ENCODE measurements at places on chromosomes 7 and 10.

GRCh38 chr7:151690606-151691005 lies 170.9 kb upstream of the RHEB start:
- DNase-seq = no peak

DNA sequence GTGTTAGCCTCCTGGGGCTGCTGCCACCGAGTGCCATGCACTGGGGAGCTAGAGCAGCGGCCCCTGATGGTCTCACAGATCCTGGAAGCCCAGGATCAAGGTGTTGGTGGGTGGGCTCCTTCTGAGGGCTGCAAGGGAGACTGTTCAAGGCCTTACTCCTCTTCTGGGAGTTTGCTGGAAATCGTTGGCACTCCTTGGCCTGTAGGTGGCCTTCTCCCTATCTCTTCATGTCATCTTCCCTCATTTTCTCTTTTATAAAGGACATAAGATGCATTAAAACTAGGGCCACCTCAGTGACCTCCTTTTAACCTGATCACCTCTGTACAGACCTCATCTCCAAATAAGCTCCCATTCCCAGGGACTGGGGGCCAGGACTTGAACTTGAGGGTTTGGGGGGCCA lies 27.0 kb upstream of the ZNF862 start:
- DNase-seq = no peak

GRCh38 chr10:91528080-91528479 lies 104.8 kb downstream of the PPP1R3C start:
- no peak for DNase-seq

DNA sequence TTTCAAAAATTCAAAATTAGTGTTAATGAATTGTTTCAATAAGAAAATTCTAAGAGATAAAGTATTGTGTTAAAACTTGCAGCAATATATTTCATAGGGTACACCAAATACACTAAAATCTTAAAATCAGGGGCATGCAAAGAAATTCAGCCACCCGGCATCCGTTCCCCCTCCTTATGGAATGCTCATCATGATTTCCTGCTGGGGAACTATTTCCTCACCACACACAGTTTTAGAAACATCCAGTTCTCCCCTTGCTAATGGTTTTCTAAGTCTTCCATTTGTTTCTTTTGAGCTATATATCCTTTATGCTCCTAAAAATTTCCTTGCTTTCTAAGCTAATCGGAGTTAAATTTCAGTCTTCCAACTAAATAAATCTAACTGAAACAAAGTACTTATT lies 60.7 kb downstream of the CHCHD3 start:
- no peak for DNase-seq

DNA sequence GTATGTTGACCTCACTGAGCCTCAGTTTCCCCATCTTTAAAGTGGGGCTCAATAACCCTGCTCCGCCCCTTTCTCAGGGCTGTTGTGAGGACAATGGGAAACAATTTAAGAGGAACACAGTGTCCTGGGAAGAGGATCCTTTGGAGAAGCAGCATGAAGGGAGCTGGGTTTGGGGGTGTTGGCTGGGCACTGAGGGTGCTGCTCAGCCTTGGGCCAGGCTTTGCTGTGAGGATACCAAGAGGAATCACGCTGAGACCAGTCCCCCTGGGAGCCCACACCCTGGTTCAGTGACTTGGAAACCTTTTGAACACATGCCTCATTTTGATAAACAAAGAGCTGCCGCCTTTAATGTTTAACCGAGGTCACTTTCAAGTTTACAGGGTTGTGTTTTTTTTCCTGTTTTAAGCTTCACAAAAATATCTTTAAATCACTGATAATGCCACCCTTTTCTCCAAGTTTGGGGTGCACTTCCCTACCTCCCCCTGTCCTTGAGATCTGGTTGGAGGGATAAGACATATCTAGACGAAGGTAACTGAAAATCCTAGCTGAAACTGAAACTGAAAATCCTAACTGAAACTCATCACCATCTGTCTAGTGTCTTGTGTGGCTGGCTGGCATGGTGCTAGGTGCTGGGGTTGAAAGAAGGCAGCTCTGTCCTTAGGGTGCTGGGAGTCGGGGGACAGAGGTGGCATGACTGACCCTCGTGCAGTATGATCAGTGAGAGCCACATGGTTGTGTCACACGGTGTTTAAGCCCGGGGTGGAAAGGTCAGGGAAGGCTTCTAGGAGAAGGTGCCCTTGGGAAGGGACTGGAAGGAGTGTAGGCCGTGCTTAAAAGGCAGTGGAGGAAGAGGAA lies 27.7 kb downstream of the ZNF775 start:
- DNase-seq = no peak

DNA sequence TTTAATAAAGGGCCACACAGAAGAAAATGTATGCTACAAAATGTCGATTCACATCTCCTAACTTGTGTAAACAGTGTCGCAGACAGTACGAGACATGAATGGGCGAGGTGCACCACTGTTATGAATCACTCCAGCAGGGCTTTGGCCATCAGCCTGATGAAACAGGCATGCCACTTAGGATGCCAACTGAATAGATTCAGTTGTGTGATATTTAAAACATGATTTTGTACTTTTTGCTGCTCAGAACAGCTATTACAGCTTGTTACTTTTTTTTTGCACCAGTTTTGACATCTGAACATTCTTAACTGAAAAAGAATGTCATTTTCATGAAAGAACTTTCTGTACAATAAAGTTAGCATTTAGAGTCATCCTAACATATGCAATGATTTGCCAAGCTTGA lies 138.1 kb downstream of the VTI1A start:
- no peak for DNase-seq

- DNase-seq = no peak
Observed at GRCh38 chr10:19620811-19621210, 195.4 kb upstream of the PLXDC2 start.

DNA sequence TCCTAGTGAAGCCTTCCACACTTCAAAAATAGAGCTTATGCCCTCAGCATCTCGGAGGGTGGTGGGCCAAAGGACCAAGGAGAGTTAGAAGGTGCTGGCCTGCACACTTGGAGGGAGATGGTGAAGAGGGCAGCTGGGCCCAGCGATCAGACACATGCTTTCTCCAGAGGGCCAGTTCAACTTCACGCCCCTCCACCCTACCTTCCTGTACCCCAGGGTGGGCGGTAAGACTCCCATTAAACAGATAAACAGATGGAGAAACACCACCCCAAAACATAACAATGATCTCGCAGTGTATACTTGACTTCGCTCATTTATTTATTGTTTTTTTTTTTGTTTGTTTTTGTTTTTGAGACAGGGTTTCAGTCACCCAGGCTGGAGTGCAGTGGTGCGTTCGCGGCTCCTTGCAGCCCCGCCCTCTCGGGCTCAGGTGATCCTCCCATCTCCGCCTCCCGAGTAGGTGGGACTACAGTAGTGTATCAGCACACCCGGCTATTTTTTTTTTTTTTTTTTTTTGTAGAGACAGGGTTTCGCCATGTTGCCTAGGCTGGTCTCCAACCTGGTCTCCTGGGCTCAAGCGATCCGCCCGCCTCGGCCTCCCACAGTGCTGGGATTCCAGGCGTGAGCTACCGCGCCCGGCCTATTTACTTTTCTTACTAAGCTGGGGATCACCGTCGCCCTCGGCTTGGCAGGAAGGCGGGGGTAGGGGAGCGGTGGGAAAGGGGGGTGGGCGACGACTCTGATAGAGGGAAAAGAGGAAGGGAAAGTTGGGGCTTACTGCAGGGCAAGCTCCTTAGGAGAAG lies 1.8 kb downstream of the C10orf95 start:
- peak; percentile 86 for DNase-seq

GRCh38 chr7:73758581-73759138 lies 11.4 kb downstream of the CLDN3 start:
- no peak for DNase-seq

- no peak for DNase-seq
Observed at GRCh38 chr7:51982653-51983052, 666.0 kb upstream of the COBL start.

- no peak for DNase-seq
Observed at GRCh38 chr10:63703740-63704345, 182.6 kb downstream of the REEP3 start.

DNA sequence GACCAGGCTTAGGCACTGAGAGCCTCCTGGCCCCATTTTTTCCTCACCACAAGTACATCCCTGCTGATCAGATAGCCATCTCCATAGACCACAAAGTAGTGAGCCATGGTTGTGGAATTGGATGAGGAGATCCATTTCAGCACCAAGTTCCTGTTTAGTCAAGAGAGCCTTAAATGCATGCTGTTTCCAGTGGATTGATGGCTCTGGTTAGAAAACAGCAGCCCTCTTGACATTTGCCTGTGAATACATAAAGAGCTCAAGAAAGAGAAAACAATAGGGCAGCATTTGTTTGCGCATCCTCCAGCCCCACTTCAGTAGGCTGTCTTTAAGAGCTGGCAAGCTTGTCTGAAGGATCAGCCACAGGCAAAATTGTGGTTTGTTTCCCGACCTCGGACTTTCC lies 251.2 kb downstream of the POU6F2 start:
- no peak for DNase-seq

DNA sequence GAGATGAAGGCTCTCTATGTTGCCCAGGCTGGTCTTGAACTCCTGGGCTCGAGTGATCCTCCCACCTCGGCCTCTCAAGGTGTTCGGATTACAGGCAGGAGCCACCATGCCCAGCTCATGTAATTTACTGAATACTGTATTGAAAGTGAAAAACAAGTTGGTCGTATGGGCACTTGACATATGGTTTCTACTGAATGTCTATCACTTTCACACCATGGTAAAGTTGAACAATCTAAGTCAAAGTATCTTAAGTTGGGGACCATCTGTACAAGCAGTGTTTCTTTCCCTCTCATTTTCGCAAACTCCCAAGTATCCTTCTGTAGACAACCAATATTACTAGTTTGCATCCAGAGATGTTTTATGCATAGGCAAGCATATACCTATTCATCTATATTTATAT lies 116.6 kb downstream of the TMEM178B start:
- DNase-seq = no peak

- no peak for DNase-seq
Observed at GRCh38 chr10:90847436-90847835, 10.4 kb downstream of the HTR7 start.

- no peak for DNase-seq
Observed at GRCh38 chr10:111986079-111986478, 197.5 kb downstream of the GPAM start.

DNA sequence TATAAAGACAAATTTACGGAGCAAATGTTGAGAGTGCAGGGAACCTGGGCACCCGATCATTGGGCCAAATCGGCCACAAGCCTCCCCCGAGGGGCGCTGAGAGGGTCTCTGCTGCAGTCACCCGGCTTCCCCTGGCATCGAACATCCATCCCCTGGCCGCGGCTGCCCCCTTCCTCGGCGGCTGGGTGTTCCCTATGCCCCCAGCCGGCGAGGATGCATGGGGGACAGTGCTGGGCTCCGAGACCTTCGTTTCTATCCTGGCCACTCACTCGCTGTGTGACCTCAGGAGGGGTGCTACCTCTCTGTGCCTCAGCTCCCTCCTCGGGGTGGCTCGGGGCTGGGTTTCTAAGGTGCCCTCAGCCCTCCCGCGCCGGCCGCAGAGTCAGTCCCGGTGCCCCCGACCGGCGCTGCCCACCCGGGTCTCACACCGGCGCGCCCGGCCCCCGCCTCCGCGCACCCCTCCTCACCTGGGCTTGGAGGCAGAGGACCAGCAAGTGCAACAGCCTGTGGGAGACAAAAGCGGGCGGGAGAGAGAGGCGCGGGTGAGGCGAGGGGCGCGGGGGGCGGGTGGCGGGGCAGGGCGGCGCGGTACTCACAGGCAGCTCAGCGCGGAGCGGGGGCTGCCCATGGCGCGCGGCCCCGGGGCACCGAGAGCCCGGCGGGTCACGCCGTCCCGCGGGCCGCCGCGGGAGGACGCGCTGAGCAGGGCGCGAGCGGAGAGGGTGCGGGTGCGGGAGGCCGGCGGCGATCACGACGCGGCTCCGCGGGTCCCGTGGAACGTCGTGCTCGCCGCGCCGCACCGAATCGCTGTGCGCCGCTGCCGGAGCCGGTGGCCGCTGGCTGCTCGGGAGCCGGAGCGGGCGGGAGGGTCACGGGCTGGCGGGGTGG lies at the start of gene FGF8:
Gene FGF8 (minus strand): TSS at position 842 of the 888 bp plus-strand sequence. CDS start 214 bp downstream, at position 628.
- no peak for DNase-seq

GRCh38 chr10:17816199-17816598 lies 7.1 kb downstream of the MRC1 start:
- no peak for DNase-seq

- DNase-seq = no peak
Observed at GRCh38 chr7:74070619-74070921, 13.0 kb upstream of the LIMK1 start.

- no peak for DNase-seq
Observed at GRCh38 chr7:34544621-34545020, 113.4 kb upstream of the NPSR1 start.

DNA sequence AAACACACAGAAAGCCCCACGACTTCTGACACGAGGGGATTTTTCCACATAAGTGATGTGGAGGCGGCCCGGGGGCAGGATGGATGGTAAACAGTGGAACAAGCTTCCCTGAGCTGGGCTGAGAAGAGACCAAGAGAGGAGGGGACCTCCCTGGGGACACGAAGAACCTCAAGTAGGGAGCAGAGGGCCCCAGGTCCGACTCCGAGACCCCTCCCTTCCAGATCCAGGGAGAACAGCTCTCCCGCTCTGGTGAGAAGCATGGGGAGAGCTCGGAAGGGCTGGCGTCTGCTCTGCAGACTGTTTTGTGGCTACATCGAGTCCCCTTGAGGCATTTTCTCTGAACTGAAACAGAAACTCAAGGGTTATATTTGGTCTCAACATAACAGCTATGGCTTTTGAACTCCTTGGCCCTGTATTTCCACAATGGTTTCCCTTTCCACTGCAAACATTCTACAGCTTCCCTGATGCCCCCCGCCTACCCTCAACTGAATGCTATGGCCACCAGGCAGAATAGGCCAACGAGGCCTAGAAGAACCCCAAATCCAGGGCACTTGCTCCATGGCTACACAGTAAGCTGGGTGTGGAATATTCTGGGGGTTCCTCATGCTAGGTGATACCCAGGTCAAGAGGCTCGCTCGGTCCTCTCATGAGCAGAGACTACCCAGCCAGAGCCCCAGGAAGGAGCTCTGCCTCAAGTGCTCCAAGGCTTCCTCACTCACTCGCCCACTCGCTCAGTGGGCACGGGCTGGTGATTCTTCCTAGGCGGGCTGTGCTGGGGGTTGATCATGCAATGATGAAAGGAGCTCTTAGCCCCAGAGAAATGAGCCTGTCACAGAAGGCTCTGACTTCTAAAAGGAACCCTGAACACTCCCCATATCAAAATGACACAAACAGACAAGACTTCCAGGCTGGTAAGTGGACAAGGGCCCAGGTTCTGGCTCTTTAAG lies 47.5 kb downstream of the FAM53B start:
- DNase-seq = no peak

GRCh38 chr7:36058020-36058592 lies 94.9 kb upstream of the EEPD1 start:
- no peak for DNase-seq

GRCh38 chr7:132234711-132235110 lies 341.6 kb downstream of the PLXNA4 start:
- DNase-seq = no peak

DNA sequence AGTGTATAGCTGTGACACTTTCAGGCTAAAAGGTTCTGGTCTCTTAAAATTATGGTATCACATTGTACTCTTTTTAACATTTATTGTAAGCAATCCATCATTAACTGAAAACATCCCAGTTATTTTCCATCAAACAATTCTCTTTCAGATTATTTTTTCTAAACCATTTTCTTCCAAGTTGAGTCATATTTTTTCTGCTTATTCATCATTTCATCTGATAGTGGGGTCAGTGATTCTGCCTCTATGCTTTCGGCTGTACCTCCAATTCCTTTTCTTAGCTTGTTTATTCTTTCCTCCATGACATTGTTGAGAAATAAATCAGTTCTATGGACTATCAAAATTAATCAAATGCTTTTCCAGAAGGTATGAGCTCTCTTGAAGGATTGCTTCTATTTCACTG lies 609 bp upstream of the PNLIP start:
- no peak for DNase-seq

- no peak for DNase-seq
Observed at GRCh38 chr7:143411976-143412708, 3.5 kb upstream of the EPHA1 start.

- DNase-seq = no peak
Observed at GRCh38 chr10:102159051-102159597, 6.9 kb downstream of the NOLC1 start.
